ENCODE measurements at places on chromosomes 11 and 22.

GRCh38 chr22:29147331-29147899, 58.3 kb upstream of the EMID1 start:
- DNase-seq: no peak

GRCh38 chr11:126153972-126154371, 57.5 kb downstream of the RPUSD4 start:
- no peak for DNase-seq

GRCh38 chr22:40853333-40853732, 3.1 kb downstream of the ST13 start:
- DNase-seq: no peak

DNA sequence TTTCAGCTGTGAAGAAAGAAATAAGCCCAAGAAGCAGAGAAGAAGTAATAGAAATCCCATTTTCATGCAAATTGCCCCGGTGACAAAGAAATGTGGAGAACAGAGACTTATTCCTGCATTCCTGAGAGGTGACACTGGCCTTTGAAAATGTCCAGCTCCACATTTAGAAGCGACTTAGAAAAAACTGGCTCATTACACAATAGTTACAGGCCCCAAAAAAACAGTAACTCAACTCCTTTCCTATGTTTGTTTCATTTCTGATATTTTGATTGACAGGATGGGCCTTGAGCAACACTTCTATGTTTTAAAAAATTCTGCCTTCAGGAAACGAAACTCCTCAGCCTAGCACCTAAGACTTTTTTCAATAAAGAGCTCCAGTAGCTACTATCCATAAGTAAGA, 726.9 kb upstream of the TENM4 start:
- no peak for DNase-seq

DNA sequence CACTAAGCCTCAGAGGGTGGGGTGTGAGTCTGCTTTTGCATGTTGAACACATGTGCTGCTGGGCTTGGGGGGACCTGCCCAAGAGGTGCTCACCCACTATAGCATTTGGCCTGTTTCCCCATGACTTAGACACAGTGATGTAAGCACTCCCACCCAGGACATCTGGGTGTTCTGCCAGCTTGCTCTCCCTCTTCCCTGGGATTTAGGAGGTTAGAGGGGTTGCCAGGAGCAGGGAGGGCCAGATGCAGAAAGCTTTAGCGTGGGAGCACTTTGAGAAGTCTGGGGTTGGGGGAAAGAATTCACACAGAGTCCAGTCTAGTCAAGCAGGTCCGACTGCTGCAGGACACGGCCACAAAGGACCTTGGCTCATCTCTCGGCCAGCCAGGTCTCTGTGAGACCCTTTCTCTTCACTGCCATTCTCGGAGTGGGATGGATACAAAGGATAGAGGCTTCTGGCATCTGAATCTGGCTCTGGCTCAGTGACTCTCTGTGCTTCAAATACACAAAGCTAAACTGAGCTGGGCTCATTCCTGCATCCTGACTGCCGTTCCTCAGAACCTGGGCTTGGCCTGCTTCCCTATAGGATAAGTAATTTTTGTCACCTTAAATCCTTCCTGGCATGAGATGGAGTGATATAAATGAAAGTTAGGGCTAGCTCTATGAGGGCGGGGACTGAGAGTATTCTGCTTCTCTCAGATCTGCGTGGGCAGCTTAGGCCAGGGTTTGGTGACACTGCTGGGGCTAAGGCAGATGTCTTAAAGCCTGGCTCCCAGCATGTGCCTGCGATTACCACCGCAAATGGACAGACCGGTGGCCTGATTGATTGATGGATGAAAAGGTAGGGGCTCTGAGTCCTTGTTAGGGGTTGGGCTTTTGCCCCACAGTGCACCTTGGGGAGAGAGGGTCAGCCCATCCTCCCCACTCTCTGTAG, 14.5 kb downstream of the USP2 start:
- DNase-seq: no peak

DNA sequence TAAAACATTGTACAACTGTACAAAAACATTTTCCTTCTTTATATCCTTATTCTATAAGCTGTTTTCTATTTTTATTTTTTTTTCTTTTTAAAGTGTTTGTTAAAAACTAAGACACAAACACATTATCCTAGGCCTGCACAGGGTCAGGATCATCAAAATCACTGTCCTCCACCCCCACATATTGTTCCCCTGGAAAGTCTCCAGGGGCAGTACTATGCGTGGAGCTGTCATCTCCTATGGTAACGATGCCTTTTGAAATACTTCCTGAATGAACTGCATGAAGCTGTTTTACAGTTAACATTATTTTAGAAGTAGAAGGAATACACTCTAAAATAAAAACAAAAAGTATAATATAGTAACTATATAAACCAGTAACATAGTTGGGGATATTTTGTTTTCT, 67.2 kb downstream of the ZC3H12C start:
- DNase-seq: no peak

DNA sequence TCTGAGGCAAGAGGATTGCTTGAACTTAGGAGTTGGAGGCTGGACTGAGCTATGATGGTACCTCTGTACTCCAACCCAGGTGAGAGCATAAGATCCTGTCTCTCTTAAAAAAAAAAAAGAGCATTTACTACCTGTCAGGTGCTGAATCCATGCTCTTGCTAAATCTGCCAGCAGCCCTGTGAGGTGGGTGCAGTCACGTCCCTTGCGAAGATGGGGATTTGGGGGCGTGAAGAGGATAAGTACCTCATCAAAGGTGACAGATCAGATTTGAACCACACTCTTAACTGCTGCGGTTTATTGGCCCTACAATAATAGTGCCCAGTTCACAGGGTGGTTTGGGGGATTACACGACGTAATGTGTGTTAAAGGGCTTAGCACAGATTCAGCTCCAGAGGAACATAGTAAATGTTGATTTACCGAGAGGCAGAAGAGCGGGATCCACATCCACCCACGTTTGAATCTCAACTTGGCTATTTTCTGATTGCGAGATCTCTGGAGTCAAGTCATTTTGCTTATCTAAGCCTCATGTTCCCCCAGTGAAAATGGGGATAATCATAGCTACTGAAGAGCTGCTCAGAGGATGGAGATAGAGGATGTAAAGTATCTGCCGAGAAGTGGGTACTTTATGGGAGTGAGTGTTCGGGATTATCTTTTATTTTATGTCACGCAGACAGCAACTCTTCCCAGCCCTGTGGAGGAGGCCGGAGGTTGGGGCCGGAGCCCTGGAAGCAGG, 28.1 kb upstream of the LRRC10B start:
- DNase-seq: no peak

DNA sequence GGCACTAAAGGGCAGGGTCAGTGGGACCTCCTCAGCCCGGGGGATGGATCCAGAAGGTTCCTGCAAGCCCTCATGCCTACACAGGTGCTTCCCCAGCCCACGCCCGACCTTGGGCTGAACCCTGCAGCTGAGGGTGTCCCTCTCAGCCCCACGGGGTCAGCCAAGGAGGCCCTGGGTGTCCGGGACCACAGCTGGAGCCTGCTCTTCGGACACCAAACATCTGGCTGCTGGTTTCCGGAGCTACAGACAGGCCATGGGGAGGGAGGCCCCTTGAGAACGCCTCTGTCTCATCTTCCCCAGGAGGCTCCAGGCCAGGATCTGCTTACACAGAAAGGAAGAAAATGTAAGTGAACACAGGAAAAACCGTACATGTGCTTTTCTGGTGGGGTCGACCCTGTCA, 355.7 kb downstream of the MN1 start:
- DNase-seq: no peak

DNA sequence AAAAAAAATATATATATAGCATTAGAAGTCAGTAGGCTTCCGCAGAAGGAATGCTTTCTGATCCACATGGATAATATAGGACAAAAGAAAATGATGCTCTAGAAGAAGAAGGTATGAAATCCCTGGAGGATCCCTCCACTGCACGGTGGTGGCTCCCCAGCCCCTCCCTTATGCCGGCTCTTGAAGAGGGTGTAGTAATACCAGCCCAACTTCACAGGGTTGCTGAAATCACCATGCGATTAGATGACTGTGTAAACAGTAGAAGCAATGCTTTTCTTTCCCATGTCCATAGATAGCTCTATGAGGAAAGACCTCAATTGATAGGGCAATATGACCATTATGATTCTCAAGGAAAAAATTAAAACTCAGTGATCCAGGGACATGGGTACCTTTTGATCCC, 3.2 kb upstream of the ETS1 start:
- DNase-seq: no peak
